ENCODE measurements at places on chromosomes 5 and 9. TPM values are rescaled to one million over a fixed set of nuclear protein-coding genes. Genes with fewer than 3 reads are reported as not detected.

Gene TICAM2
- 4.7 TPM for total RNA-seq

Gene FLT4
- total RNA-seq, result 8.9 TPM

Gene HRCT1
- 23.8 TPM for total RNA-seq

Gene COX7C
- 670 TPM for total RNA-seq

Gene CNTNAP3B
- 42.7 TPM for total RNA-seq

Gene MARVELD2
- total RNA-seq, result 2.2 TPM

Gene SLC6A18
- total RNA-seq, result not detected

Gene PAEP
- not detected for total RNA-seq

Gene RHOBTB3
- total RNA-seq, result 216 TPM

Gene AGXT2
- total RNA-seq, result not detected

Gene KCNT1
- total RNA-seq, result not detected

Gene MAMDC4
- total RNA-seq, result 1.0 TPM

GRCh38 chr5:4661836-4662235 lies 478.3 kb upstream of the ADAMTS16 start:
- no peak for ATAC-seq

DNA sequence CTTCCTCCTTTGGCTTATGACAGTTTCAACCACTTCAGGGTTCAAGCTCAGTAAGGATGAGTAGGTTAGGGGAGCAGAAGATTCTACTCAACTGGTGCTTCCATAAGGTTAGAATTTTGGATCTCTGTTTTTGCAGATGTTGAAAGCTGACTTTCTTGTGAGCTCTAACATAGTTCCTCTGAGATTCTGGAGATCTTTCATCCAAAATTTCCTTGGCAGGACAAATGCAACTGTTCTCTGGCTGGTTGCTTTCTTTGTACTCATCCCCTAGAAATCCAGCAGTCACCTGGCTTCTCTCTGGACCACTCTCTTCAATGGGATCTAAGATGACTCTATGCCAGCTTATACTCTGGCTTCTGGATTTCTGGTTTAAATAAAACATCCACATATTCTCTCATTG lies 189.6 kb downstream of the ESM1 start:
- no peak for ATAC-seq

DNA sequence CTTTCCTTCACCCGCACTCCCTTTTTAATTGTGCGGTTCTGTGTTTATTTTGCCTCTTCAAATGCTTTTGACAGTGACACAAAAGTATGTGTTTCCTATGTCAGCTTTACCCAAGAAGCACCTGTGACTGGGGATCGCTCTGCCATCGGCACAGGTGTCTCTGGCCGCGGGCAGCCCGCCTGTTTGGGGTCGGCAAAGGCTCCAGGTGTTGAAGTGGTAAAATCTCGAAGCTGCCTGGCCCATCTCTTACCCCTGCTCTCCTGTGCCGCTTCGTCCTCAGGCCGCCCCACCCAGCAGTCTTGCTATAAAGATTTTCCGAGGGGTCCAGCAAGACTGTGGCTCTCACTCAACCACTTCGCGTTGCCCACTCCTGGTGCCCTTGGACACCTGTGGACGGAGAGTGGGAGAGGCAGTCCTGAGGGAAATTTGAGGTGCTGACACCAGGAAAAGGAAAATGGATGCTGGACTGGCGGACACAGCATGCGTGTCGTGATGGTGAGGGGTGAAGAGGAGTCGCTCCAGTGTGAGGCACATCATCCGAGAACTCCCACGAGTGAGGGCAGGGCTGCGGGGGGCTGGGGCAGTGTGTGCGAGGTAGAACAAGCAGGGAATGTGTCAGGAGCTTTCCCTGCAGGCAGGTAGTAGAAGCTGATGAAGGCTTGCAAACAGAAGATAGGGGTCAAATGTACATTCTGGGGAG lies 29.1 kb upstream of the CEP72 start:
- ATAC-seq, result no peak

- ATAC-seq, result no peak
These were observed 142.5 kb downstream of the DENND1A start for GRCh38 chr9:123787416-123787815.

GRCh38 chr5:42881416-42882117 lies 69.9 kb upstream of the SELENOP start:
- no peak for ATAC-seq

GRCh38 chr9:114770991-114771390 lies 34.8 kb downstream of the TNFSF15 start:
- no peak for ATAC-seq

DNA sequence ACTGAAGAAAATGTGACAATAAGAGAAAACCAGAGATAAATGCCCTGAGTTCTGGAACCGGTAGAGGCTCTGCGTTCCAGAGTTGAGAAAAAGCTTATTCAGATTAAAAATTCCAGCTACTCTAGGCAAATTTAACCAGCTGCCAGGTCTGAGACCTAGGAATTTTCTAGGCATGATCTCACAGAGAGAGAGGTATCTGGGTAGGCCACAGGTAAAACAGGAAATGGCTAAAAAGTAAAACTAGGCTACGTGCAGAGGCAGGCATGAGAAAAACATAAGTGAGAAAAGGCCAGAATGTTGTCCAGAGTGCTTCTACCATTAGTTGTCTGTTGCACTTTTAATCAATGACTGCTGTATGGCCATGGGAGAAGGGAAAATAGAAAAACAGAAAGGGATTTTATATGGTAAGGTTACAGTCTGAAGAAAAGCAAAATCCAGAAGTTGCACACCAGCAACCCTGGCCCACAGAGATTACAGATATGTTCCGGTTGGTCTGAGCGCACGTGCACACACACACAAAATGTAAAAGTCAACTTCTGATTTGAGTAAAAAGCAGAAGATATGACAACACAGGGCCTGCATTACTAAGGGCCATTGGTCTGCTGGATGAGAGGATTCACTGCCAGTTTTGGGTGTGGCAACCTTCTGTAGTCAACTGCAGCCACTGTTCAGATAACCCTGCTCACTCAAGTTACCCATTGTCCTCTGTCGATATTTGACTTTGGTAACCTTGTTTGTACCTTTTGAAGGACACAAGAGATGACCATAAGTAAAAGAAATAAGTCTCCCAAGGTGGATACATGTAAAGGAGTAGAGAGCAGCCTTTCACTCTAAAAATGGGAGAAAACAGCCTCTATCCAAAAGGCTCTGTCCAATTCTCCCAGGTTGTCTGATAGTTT lies 266.0 kb downstream of the DTWD2 start:
- ATAC-seq, result no peak

DNA sequence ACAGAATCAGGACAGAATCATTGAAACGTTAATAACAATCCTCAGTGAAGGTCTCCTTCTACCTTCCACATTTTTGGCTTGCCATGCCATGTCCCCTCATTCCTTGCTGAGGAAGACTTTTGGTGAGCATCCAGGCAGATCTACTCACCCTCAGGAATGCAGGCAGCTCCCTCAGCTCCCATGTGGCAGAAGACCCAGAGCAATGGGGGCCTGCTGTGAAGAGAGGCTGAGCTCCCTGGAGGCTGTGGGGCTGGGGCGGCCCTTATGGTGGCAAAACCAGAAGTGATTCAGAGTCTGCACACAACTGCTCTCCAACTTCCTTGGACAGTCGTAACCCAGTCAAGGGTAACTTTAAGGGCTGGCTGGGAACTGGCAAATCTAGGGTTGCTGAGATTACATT lies 247.2 kb upstream of the EFNA5 start:
- no peak for ATAC-seq

GRCh38 chr5:175743676-175744210 lies 85.9 kb downstream of the HRH2 start:
- ATAC-seq, result no peak

DNA sequence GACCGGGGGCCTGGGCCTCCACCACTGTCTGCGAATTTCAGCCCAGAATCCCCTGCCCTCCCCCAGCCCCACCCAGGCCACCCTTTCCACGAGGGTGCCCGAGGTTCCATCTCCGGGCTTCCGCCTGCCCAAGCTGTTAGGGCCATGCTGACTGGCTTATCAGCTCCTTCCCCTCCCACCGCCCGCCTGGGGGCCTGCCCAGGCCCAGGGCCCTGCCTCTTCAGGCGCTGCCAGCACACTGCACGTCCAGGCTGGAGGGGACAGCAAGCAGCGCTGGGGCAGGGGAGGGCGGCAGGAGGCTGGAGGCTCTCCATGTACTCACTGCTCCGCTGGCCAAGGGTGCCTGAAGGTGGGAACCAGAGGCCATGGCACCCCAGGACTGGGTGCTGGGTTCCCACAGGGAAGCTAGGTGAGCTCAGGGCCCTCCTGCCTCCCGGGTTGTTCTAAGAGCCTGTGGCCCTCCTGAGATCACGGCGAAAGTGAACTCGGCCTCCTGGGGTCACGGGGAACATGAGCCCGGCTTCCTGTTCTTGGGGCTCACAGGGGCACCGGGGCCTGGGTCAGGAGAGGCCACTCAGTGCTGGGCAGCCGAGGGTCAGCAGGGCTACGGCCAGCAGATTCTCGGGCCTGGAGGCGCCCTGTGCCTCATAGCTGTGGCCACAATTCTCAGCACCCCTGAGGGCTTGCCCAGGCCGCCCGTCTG lies 57.7 kb upstream of the EGFL7 start:
- no peak for ATAC-seq

DNA sequence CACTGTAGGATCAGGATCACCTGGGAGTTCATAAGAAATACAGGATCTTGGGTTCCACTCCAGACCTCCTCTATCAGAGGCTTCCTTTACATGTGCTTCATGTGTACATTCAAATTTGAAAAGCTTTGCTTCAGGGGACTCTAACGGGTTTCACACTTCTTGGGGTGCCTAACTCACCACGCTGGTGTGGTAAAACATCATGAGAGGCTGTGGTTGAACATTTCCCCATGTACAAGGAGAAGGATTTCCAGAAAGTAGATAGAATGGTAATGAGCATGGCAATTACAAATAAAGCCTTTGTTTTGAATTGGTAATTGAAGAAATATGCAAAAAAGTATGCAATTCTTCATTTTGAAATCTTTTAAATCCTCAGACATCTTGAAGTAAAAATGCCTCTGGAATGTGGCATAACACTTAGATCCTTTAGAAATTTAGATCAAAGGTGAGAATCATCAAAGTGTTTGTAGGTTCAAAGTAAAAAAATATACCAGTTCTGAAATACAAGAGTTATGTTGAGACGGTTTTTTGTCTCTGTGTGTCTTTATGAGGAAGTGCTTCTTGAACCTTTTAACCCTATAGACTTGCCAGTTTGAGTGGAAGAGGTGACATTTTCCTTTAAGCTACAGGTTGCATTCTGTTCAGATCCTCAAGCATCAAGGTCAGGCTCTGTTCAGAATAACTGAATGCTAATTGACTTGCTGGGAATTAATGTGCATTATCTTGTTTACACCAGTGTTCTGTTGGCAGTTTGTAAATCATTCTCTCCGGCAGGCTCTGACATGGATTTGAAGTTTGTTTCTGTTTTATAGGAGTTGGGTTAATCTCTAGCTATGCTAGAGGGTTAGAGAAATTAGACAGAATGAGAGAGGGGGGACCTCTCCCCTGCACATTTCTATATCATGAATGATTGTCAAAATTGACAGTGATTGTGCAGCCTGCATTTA lies 415.3 kb downstream of the MAN2A1 start:
- ATAC-seq, result no peak

- no peak for ATAC-seq
These were observed 8.9 kb downstream of the CXCL14 start for GRCh38 chr5:135569755-135570452.

DNA sequence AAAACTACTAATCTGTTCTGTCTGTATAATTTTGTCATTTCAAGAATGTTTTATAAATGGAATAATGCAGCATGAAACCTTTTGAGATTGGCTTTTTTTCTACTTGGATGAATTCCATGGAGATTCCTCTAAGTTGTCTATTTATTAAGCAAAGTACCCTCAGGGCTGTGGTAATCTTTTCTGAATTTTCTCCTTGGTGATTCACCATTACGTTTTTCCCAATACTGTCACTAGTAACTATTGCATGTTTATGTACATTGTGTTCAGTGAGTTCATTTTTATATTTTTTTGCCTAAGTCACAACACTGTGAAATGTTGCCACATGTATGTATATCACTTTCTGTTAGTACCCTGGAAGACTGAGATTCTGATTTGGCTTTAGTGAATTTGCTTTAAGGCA lies 177.0 kb upstream of the GRIN3A start:
- no peak for ATAC-seq

- ATAC-seq, result no peak
These were observed 16.7 kb downstream of the PRLR start for GRCh38 chr5:35213608-35214007.

- no peak for ATAC-seq
These were observed 2.3 kb upstream of the HSPA9 start for GRCh38 chr5:138577452-138577851.

- no peak for ATAC-seq
These were observed 33.0 kb upstream of the PANK3 start for GRCh38 chr5:168612123-168612522.

DNA sequence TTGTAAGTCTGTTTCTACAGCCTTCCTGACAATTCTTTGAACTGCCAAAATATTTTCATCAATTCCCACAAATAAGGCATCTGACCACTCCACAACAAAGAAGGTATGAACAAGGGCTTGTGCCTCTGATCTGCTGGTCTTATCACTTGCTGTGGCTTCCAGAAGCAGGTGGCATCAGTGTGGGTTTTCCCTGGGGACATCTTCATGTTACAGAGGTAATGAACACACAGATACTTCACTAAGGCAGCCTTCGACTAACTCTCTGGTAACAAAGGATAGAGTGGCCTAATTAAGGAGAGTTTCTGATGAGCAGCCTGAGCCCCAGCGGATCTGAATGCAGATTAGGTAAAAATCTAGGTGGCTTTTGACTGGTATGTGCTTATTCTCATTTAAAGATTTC lies 15.2 kb upstream of the ERAP2 start:
- no peak for ATAC-seq

- no peak for ATAC-seq
These were observed 21.3 kb downstream of the STXBP1 start for GRCh38 chr9:127633216-127633862.

DNA sequence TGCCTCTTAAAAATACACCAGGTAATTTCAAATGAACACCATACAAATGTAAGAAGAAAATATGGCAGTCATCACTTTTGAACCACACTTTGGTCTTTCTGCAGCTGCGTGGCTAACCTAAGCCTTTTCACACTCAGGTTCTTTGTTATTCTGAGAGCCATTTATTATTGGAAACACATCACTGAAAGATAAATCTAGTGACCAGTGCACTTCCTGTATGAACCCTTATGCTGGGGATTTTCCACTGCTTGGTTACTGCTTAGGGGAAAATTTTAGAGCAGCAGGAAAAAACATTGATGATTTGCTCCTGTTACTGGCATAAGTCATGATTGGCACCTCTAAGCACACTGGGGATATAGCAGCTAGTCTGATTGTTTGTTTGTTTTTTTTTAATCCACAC lies 58.6 kb upstream of the RANBP3L start:
- no peak for ATAC-seq

GRCh38 chr5:177611446-177612214 lies 11.7 kb downstream of the B4GALT7 start:
- no peak for ATAC-seq

DNA sequence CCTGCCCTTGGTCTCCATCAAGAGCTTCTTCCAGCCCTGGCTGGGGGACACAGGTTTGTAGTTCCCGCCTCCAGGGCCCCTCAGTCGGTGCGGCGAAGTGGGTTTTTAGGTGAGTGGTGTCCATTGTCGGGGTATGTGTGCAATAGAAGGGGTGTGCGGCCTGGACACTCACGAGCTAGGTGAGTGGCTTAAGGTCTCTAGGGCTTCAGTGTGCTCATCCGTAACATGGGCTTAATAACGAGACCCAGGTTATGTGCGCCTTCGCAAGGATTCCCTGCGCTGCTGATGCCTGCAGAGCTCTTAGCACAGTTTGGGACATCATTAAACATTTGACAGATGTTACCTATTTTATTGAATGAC lies 656 bp downstream of the CEP78 start:
- ATAC-seq, result peak; percentile 3
